ENCODE measurements at places on chromosomes 3 and 15. TPM values are rescaled to one million over a fixed set of nuclear protein-coding genes. Genes with fewer than 3 reads are reported as not detected.

The ZIC1 gene
- not detected for total RNA-seq

The FANCD2OS gene
- not detected for total RNA-seq

The TGM4 gene
- total RNA-seq: not detected

The CILP gene
- total RNA-seq: under 0.01 TPM

The CFAP44 gene
- total RNA-seq: 2.1 TPM

The KBTBD13 gene
- not detected for total RNA-seq

The RBP2 gene
- not detected for total RNA-seq

The GOLGA8K gene
- total RNA-seq: not detected
